ENCODE measurements at places on chromosomes 2 and 18. TPM values are rescaled to one million over a fixed set of nuclear protein-coding genes. Genes with fewer than 3 reads are reported as not detected.

Gene ITGB6
- 16.2 TPM for total RNA-seq

DNA sequence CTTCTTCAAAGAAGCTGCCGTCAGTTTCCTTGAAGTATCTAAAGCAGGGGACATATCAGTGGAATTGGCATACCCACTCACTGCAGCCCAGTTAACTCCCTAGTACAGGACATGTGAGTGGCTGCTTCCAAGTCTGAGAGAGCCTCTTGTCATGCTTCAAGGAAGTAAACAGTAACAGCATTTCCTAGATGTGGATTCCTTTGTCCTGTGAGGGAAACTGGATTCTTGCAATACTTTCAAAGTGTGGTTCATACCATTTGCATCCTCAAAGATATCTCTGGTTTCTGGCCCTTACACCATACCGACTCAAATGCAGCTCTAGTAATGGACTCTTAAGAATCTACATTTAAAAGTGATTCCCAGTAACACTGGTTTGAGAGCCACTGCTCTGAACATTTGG lies 87.2 kb downstream of the ESCO1 start:
- no peak for DNase-seq

DNA sequence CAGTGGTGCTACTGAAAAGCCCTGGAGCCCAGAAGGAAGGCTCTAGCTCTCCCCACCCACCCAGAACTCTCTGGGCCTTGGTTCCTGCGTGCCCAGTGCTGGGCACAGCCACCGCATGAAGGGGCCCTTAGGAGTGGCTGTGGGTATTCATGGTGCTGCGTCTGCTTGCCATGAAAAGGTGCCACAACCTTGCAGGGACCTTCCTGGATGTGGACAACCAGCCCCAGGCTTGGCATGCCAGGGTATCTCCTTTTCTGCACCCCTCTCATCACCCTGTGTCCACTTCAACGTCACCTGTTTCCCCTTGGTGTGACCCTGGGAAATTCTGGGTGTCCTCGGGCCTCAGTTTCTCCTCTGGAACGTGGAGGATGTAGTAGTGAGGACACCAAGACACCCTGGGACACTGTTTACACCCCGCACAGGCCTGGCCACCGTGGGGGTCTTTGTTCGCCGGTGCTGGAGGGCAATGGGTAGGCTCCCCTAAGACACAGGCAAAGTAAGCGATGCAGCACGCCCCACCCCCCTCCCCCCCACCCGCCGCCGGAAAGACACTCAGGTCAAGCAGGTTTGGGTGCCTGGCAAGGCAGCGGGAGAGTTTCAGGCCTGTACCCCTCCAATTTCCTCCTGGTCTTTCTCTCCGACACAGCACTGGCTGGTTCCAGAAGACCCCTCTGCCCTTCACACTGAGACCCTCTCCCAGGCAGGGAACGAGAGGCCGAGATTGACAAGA lies 34.8 kb upstream of the TAF1B start:
- no peak for DNase-seq

DNA sequence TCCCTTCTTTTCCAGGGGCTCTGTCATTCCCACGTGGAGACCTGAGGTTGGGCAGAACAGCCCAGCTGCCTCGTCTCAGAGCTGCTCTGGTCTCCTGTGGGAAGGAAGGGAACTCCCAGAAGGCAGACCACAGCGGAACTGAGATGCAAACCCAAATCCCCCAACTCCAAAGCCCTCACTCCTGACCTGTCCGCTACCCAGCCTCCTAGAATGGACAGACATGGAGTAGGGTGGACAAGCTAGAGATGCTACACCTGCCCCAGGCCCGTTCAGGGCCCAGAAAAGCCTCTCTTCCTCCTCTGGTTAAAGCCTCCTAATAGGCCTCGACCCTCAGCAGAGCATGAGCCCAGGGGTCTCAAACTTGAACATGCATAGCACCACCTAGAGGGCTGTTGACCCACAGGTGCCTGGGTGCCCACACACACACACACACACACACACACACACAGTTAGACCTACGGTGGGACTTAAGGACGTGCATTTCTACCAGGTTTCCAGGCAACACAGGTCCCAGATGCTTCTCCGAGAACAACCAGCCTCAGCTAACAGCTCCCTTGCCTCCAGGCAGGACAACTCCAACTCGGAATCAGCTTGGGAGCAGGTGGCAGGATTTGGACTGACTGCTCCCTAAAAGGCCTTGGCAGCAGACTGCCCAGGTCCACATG lies 93.5 kb downstream of the TNS1 start:
- no peak for DNase-seq

GRCh38 chr18:9924371-9924943 lies 10.6 kb downstream of the VAPA start:
- DNase-seq: no peak

Gene SPP2
- not detected for total RNA-seq

DNA sequence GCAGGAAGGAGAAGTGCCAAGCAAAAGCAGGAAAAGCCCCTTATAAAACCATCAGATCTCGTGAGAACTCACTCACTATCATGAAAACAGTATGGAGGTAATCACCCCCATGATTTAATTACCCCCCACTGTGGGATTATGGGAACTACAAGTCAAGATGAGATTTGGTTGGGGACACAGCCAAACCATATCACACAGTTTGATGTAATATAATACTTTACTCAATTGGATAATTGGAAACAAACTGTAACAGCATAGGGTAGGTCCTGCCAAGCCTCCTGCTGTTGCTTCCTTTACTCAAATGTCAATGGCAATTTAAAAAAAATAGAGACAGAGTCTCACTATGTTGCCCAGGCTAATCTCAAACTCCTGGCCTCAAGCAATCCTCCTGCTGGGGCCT lies 15.5 kb upstream of the METTL21A start:
- DNase-seq: no peak

GRCh38 chr2:133972786-133973185 lies 281.1 kb upstream of the MGAT5 start:
- DNase-seq: no peak

DNA sequence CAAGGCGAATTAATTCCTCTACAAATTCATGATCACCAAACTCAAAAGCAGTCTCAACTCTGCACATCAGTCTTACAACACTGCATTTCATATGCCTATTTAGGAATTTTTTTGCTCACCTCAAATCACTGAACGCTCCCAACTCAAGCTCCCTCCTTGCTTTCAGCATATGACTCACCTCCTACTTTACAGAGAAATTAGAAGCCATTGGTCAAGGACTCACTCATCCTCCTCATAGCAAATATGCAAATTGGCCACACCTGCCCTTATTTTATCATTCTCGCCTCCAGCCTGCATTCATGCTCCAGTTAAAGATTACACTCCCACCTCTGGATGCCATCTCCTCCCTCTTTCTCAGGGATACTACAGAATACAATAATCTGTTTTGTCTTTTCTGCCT lies 148.8 kb downstream of the MBD2 start:
- no peak for DNase-seq

Gene ARHGEF4
- total RNA-seq: 1.5 TPM

DNA sequence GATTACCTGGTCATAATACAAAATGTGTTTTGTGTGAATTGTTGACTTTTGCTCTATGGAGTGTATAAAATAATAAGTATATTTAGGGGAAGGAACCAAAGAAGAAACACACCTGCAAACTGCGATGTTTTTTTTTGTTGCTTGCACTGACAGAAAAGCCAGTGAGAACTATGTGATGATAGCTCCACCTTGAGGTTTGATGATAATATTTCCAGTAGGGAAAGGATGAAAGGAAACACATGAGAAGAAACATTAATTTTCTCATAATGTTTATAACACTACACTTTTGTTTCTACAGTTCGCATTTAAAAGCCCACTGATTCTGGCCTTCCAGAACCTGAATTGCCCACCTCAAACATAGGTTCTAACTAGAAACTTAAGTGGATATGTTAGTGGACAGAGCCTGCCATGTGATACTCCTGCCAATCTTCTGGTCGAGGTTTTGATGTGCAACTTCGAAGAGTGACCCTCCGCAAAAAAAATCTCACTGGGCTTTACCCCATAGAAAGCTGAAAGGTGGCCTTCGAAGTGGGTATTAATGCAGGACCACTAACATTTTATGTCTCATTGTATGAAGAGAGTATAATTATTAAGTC lies 476.4 kb upstream of the SPHKAP start:
- DNase-seq: no peak

DNA sequence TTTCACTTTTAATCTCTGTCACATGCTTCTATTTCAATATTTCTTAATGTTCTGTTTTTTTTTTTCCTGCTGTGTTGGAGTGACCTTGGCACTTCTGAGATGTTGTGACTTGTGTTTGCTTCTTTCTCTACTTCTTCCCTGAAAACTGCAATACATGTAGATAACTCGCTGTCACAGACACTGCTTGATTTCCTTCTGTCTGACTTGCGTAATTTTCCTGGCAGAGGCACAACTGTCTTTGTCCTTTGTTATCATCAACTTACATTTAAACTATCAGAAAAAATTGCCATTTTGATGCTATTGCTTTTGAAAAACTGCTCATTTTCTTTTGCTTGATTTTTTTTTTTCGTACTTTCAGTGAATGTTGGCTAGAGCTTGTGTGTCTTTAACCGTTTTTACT lies 69.0 kb downstream of the BABAM2 start:
- peak; percentile 58 for DNase-seq

DNA sequence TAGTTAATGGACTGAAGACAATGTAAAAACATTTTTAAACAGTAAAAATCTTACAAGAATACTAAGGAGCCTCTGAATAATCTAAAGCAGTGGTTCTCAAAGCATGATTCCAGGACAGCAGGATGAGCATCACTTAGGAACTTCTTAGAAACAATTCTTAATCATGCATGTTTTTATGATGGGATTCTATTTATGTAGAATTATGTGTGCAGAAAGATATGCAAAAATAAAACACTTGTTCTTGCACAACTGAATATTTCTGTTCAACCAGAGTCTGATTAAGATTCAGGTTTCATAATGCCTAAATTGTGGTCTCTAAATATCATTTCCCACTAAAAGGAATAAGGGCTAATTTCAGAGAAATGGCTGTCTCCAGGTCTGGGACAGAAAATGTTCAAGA lies 69.2 kb upstream of the MTIF2 start:
- DNase-seq: no peak

GRCh38 chr2:102168026-102168771 lies 18.6 kb upstream of the IL1RL2 start:
- DNase-seq: no peak

Gene NT5C1B
- total RNA-seq: not detected

- DNase-seq: no peak
Observed at GRCh38 chr2:235951982-235952381, 216.2 kb downstream of the GBX2 start.

DNA sequence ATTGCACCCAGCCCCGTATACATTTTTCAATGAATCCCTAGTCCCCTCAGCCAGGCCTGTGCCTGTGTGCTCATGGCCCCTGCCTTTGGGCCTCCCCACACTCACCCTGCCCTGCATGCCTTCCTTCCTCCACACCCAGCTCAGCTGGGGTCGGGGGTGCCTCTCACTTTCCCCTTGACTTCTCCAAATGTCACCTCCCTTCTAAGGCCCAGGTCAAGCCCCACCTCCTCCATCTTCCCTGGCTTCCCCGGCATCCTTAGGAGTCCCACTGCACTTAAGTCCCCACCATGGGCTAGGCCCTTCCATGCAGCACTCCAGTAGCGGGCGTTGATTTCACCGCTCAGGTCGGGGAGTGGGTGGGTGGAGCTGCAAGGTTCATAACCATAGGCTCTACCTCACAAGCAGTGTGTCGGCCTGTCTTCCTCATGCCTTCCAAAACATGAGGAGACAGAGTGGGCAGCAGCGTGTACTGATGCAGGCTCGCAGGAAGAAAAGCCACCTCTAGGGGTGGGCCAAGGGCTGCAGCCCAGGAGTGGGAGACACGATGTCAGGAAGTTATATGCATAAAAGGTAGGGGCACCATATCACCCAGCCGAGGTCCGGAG lies 47.7 kb downstream of the DNMT3A start:
- no peak for DNase-seq

GRCh38 chr2:194077366-194077765 lies 1579.7 kb upstream of the SLC39A10 start:
- DNase-seq: no peak

- DNase-seq: no peak
Observed at GRCh38 chr2:241730671-241731293, 3.6 kb upstream of the D2HGDH start.

Gene CRYGC
- total RNA-seq: not detected

GRCh38 chr2:102106133-102106556 lies 36.4 kb upstream of the IL1R1 start:
- DNase-seq: peak; percentile 40

DNA sequence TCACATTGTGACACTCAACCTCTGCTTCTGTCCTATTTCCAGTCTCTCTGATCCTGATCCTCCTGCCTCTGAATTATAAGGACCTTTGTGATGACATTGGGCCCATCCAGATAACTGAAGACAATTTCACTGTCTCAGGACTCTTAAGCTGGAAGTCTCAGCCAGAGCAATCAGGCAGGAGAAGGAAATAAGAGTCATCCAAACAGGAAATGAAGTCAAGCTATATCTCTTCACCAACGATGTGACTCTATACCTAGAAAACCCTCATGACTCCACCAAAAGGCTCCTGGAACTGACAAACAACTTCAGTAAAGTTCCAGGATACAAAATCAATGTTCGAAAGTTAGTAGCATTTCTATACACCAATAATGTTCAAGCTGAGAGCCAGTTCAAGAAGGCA lies 29.3 kb upstream of the TWIST2 start:
- no peak for DNase-seq

- DNase-seq: no peak
Observed at GRCh38 chr2:240635121-240635997, 10.1 kb downstream of the GPR35 start.

Gene PTH2R
- not detected for total RNA-seq

- no peak for DNase-seq
Observed at GRCh38 chr18:46055838-46056230, 16.2 kb downstream of the PSTPIP2 start.

DNA sequence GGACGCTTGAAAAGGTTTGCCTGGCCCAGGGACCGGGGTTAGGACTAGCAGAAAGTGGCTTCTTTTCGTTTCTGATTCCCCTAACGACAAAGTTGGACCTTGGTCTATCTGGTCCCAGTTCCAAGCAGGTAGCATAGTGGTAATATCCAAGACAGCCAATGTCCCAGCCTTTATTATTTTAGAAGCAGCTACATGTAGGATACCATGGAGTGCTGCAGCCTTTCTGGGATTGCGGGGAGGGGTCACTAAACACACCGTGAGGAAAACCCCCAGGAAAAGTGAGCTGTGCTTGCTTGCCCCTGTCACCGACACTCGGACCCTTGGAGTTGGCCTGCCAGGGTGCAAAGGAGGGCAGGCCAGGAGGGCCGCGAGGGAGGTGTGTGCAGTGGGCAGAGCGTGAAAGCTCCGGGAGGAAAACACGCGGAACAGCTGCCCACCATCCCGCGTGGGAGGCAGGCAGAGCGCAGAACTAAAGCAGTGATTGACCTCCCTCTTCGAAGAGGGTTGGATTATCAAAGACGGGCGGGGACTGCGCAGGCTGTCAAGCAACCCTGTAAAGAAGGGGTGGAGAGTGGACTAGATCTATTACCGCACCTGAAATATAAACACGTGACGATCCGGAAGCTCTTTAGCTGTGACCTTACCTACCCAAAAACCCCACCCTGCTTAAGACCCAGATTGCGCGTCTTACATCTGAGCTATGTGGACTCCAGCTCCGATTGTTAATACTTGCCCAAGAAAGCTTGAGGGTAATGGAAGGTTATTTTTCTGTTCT lies 624 bp upstream of the MAP4K3 start:
- DNase-seq: peak; percentile 79

- no peak for DNase-seq
Observed at GRCh38 chr18:44410740-44411139, 269.9 kb upstream of the SETBP1 start.

- no peak for DNase-seq
Observed at GRCh38 chr2:80670763-80671162, 366.2 kb upstream of the LRRTM1 start.

Gene FOXD4L1
- total RNA-seq: 0.17 TPM

GRCh38 chr18:37567061-37567993 lies 1.7 kb upstream of the CELF4 start:
- DNase-seq: no peak

GRCh38 chr2:73084971-73085370 lies 13.5 kb upstream of the SFXN5 start:
- DNase-seq: no peak

Measured in mucosa of descending colon (tissue), 3 donors.